ENCODE measurements at places on chromosomes 2 and 18.

GRCh38 chr18:45573514-45573913 lies 41.8 kb upstream of the SLC14A2 start:
- DNase-seq = no peak

GRCh38 chr2:198453866-198454265 lies 649.5 kb downstream of the PLCL1 start:
- no peak for DNase-seq

DNA sequence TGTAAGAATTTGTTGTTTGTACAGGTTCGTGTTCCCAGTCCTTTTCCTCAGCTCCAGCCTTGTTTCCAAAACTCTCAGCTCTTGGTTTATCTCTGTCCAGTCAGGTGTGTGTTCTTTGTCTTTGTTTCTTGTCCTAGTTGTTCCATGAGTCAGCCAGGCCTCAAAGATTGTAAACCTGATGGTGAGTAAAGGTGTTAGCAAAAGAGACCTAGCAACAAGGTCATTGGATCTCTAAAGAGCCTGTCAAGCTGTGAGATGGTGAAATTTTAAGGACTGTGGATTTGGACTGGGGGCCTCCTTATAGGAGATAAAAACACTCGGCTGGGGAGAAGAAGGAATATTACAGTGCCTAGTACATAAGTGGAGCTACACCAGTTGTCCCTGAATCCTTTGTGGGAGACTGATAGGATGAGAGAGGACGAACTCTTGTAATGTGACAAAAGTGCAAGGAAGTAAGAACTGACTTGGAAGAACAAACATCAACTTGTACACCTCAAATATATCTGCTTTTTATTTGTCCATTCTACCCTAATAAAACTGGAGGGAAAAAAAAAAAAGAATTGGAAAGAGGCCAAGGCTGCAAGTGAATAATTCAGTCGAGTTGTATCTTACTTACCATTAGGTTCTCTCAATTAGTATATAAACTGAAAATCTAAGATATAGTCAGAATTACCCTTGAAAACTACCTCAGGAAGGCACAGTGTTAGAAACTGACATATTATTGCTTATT lies 37.2 kb downstream of the ITGA6 start:
- no peak for DNase-seq

DNA sequence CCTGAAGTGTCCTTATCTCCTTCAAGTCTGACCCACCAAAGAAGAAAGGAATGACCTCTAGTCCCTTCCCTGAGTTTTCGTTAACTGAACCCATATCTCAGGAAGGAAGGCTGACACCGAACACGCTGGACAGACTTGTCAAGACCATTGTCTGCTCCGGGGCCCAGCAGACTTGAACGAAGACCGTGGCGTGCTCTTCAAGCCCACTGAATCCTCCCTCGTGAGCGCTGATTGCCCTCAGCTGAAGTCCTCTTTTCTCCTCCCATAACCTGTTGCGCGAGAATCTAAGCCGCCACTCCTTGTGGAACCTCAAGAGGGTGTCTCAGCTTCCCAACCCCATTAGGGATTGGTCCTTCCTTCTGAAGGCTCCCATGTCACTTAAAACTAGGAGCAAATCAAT lies 634 bp upstream of the CNDP1 start:
- no peak for DNase-seq

DNA sequence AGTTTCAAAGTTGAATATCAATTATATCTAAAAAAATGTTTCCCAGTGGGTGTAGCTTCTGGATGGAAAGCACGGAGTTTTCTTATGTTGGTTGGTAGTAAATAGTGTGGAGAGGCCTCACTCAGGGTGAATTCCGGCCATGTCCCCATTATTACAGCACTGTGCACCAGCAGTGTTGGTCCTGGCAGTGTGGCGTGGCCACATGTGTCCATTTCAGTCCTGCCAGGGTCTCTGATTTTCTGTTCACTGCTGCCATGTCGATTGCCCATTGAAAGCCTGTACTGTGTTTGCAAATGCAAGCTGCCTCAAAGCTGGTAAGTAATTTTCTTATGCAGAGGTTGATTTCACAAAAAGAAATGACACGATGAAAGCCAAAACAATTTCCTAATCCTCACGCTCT lies 386.2 kb downstream of the GALR1 start:
- no peak for DNase-seq

- DNase-seq = no peak
These were observed 20.0 kb upstream of the TMBIM1 start for GRCh38 chr2:218312267-218312756.

GRCh38 chr2:42804891-42805290 lies 12.5 kb upstream of the HAAO start:
- no peak for DNase-seq

GRCh38 chr2:88903749-88904353 lies 212.4 kb downstream of the RPIA start:
- DNase-seq = no peak

DNA sequence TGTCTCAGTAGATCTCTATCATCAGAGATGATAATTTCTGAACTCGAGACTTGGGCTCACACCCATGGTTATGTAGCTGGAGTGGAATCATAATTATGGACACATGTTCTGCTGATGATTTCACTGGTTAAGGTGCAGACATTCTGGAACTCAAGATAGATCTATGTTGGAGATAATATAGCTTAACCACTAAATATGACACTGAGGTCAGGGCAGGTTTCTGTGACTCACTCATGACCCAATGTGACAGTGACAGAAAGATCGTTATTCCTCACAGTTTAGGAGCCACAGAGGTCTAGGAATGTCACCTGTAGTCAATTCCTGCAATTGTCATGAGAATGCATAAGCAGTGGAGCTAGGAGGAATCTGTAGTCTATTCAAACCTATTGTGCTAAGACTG lies 828.6 kb downstream of the TRIB2 start:
- DNase-seq = no peak

DNA sequence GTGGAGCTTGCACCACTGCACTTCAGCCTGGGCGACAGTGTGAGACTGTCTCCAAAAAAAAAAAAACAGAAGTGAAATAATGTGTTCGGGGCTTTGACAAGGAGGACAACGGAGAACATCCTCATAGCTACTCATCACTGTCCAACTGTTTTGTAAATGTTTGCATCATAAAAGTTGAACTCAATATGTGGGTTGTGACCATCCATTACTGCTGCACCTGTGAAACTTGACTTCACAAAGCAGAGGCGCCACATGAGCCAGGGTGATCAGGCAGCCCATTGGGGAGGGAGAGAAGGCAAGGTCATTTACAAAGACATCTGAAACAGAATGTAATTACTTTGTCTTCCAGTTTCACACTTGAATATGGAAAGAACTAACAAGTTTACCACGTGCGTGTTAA lies 61.6 kb downstream of the LAMA1 start:
- DNase-seq = no peak

- no peak for DNase-seq
These were observed 226.2 kb upstream of the TNP1 start for GRCh38 chr2:217086038-217086522.

- no peak for DNase-seq
These were observed 14.6 kb downstream of the FHL2 start for GRCh38 chr2:105384216-105384615.

DNA sequence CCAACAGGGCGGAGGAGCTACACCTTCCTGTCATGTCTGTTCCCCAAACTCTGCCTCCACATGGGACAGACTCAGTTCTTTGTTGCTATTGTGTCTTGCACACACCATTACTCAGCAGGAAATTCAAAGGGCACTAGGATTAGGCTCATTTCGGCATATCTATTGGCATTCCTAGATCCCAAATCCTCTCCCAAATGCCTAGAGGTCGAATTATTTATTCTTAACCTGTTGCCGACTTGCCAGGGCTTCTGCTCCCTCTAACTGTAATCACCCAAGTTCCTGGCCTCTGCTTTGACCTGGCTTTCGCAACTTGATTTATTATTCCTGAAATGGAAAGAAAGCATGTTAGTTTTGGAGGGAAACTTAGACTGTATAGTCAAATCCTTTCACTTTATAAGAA lies 67.8 kb upstream of the ST6GAL2 start:
- no peak for DNase-seq

- DNase-seq = no peak
These were observed 184.8 kb downstream of the NR4A2 start for GRCh38 chr2:156147594-156148330.

- DNase-seq = peak; percentile 34
These were observed 54.1 kb downstream of the FIGN start for GRCh38 chr2:163681745-163682144.

DNA sequence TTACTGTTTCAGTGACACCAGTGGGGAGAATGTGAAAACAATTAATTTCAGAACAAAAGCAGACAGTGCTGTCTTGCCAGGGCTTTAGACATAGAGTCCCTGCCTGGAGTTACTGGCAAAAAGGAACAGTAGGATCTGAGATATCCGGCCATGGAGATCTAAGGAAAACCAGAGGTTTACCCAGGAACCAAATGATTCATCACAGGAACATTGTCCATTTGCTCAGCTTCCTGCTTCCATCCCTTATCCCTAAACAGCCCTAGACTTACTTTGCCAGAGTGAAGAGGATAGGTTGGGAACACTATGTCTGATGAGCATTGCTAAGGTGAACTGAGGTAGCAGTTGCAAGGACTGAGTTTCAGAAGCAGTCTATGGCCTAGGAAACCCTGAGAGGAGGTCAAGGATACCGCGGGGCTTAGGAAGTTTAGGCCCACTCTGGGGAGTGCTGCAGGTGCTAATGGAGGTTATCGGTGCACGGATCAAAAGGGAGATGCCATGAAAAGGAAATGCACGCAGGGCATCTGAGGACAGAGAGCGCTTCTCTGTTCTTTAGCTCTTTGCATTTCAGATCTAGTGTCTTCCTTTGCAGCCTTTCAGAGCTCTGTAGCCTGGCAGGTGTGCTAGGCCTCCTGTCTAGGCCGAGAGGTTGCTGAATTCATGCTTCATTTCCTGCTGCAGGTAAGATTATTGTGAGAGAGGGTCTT lies 223.9 kb downstream of the CDCA7 start:
- no peak for DNase-seq

GRCh38 chr18:11369556-11369955 lies 220.2 kb upstream of the PIEZO2 start:
- DNase-seq = no peak

DNA sequence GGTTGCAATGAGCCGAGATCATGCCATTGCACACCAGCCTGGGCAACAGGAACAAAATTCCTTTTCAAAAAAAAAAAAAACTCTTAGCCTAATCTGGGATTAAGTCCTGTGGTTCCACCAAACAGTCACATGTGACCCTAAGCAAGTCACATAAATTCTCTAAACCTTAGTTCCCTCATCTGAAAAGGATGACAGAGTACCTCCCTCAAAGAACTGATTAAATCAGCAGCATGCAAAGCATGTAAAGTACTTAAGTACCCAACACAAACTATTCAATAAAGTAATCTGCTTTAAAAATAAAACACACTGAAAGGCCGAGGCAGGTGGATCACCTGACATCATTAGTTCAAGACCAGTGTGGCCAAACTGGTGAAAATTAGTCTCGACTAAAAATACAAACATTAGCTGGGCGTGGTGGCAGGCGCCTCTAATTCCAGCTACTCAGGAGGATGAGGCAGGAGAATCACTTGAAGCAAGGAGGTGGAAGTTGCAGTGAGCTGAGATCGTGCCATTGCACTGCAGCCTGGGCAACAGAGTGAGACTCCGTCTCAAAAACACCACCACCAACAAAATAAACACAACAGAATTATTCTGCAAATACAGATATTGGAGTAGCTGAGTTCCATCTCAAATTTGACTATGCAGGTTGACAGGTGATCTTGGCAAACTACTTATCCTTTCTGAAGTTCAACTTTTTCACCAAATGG lies 7.0 kb downstream of the USP34 start:
- no peak for DNase-seq

DNA sequence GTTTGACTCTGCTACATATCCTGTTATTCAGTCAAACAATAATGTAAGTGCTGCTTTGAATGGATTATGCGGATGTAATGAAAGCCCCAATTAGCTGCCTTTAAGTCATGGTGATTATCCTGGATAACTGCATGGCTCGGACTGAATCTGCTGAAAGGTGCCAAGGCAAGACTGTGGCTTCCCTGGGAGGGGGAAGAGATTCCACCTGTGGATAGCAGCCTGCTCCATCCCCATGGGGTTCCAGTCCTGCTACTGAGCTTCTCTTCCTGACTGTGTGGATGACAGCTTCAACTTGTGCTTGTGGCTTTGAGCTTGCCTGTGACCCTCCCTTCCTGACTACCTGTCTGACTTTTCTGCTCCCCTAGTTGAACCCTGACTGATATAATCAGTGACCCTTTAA lies 540.0 kb upstream of the GYPC start:
- no peak for DNase-seq

GRCh38 chr2:158413581-158413980 lies 43.0 kb downstream of the CCDC148 start:
- no peak for DNase-seq

DNA sequence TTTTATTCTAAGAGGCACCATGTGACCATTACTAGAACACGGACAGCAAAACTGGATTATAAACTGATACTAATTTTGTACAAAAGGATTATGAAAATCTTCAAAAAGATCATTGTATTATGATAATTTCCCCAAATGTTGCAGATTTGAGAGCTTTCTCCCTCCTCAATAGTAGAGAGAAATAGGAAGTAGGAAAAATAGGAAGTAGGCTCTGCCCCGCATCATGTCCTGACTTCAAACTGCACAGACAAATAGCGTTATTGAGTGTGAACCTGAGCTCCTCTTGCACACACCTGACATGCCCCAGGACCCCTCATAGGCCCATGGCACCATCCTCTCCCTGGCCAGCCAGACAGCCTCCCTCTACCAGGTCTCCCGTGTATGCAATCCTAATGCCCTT lies 25.4 kb downstream of the CHRNA1 start:
- no peak for DNase-seq

- DNase-seq = no peak
These were observed 106.9 kb downstream of the GFPT1 start for GRCh38 chr2:69279931-69280681.

GRCh38 chr2:212863185-212863588 lies 288.2 kb downstream of the IKZF2 start:
- DNase-seq = no peak

GRCh38 chr2:204012072-204012653 lies 75.6 kb downstream of the ICOS start:
- no peak for DNase-seq

- DNase-seq = no peak
These were observed 199.5 kb downstream of the TWIST2 start for GRCh38 chr2:239047420-239047819.
